ENCODE measurements at places on chromosomes 1 and 21. TPM values are rescaled to one million over a fixed set of nuclear protein-coding genes. Genes with fewer than 3 reads are reported as not detected.
A peak's percentile ranks its signal among the peaks of the same experiment; 100 is the strongest.

DNA sequence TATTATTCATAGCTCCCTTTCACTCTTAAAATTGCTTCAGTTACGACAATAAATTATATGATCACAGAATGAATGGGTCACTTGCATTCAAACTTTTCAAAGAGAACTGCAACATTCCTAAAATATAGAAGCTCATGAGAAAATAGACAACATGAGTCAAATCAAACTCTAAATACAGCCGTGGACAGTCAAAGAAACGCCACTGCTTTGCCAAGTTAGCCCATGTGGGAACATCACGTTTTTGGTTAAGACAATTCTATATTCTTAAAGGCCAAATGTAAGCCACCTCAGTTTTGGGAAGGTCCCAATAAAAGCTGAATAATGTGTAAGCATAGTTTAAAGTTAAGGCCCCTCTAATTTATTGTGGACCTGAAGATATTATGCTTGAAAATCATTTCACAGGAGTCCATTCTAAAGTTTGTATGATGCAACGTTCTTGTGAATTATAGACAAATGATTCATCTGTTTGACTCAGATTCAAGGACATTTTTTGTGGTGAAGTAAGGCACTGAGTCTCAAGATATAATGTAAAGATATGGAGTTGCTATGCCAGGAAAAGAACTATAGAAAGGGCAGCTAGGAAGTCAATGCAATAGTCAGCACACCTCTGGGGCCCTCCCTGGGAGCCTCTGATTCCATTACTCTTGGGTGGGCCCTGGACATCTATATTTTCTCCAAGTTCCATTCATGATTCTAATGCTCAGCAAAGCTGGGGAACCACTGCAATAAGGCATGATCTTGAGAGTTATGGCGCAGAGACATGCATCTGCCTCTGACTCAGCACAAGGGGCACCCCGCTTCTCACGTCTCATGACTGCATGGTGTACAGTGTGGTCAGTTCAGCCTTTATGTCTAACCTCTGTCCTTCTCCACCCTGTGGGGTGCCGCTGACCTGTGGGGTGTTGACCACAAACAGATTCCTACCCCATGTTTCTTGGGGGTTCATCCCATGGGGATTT, 33.9 kb downstream of the ETS2 start:
- no peak for DNase-seq

- DNase-seq: no peak
These were observed 125.3 kb downstream of the TRABD2B start for GRCh38 chr1:47871799-47872353.

DNA sequence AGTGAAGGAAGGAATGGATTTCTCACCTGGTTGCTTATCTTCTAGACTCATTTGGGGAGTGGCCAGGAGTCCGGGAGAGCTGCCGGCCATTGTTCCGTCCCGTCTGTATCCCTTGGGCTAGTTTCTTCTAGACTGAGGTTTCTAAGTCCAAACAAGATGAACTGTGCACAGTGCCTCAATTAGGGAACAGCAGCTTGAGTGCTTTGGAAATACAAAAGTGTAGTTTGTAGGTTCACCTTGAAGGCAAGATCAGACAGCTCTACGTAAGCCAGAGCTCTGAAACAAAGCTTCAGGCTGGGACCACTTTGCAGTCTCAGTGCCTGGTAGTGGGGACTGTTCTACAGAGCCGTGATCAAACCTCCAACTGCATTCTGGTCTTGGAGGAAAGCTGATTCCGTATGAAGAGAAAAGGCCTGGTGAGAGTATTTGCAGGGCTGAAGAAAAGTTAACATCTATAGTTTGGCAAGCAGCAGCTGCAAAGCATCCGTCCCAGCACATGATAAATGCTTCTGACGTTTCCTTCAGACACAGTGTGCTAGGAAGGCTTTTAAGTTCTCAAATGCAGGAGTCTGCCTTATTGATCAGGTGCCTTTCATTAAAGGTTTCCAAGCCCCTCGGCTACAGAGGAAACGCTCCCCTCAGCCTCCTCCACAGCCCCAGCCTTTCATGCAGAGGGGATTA, 432.8 kb downstream of the KIF26B start:
- peak; percentile 84 for DNase-seq

DNA sequence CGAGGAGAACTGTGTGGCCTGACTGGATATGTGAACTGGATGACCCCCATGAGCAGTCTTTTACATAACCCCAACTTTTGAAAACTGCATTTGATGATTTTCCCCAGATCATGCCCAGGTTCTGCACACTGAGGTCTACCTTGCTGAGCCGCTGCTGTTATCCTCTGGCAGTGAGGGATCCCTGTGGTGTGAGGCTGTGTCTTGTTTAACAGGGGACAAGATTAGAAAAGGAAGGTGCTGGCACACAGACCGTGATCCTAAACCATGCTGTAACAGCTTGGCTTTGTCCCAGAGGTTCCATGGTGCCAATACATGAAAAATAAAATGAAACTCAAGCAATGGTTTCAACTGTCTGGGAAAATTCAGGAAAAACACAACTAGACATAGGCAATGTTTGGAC, 134.2 kb downstream of the ZZZ3 start:
- DNase-seq: no peak

- no peak for DNase-seq
These were observed 12.3 kb downstream of the NES start for GRCh38 chr1:156664767-156665411.

- DNase-seq: no peak
These were observed 18.2 kb downstream of the UCK2 start for GRCh38 chr1:165845569-165845968.

GRCh38 chr1:247542811-247543210, 6.1 kb upstream of the GCSAML start:
- no peak for DNase-seq

DNA sequence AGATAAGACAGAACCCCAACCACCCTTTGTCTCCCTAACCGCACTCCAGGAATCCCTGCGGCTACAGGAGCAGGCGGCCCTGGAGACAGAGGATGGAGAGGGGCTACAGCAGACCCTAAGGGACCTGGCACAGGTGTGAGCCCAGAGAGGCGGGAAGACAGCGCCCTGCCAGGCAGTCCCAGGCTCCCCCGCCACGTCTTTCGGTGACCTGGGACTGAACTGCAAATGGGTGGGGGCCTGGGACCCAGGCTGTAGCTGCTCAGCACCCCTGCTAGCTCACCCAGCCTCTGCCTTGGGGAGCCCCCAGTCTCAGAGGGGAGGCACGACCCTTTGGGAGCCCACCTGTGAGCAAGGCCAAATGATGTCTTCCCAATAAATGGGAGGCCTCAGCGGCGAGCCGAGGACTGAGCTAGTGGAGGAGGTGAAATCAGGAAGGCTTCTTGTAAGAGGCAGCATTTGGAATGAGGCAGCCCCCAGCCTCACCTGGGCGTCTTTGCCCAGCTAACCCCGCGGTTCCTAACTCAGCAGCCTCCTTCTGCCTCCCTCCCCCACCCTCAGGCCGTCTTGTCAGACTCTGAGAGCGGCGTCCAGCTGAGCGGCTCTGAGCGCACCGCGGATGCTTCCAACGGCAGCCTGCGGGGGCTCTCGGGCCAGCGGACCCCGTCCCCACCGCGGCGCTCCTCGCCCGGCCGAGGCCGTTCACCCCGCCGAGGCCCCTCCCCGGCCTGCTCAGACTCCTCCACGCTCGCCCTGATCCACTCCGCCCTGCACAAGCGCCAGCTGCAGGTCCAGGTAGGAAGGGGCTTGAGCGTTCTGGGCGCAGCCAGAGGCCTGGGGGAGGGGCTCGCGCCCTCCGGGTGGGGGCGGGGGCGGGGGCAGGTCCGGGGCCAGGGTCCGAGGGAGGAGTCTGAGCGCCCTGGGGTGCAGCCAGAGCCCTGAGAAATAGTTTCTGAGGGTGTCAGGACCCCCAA, 16.9 kb downstream of the CROCC start:
- no peak for DNase-seq

DNA sequence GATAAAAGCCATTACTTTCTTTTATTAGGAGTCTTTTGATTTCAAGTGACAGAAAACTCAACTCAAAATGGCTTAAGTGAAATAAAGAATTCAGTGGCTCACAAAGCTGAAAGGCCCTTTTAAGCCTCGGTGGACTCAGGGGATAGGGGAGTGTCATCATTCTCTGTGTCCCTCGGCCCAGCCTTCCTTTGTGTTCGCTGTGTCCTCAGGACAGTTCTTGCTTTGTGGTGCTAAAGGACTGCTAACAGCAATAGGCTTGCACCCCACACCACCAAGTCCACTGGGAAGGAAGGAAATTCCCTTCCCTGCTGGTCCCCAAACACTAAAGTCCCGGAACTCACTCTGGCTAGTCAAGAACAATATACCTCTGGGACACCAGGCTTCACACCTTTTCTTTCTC, 129.2 kb downstream of the NTPCR start:
- DNase-seq: no peak

DNA sequence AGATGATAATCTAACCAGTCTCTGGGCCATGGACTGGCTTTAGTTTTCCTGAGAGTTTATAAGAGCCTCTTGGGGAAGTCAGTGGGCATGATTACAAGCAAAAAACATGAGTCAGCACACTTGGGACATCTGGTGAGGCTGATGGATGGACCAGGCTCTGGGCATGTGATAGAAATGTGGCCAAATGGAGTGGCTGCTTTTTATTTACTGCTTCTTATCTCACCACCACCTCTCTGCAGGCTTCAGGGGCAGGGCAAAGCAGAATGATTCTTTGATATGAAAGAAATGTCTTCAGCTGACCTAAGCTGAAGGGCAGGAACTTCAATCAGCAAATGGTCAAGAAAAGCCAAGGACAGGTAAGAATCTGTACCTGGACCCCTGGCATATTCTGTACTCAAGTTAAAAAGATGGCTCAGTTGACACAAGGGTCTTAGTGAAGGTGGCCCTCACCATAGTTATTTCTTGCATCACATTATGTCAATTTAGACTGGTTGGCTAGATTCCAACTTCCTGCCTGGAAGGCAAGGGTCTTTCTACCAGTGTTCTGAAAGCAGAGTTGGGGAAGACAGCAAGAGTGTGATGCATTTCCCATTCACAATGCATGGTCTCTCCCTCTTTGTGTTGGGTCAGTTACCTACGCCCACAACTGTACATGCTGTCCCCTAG, 162.8 kb downstream of the FASLG start:
- DNase-seq: no peak

DNA sequence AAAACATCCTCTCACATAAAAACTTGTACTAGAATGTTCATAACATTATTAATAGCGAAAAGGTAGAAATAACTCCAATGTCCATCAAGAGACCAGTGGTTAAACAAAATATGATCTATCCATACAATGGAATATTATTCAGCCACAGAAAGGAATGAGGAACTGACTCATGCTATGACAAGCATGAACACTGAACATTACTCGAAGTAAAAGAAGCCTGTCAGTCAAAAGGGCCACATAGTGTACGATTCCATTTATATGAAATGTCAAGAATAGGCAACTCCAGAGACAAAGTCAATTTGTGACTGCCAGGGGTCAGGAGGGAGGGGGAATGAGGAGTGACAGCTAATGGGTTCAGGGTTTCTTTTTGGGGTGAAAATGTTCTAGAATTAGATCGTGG, 2.3 kb downstream of the VPS26C start:
- no peak for DNase-seq

- no peak for DNase-seq
These were observed 7.6 kb upstream of the ATF3 start for GRCh38 chr1:212600980-212601379.

- DNase-seq: no peak
These were observed 13.7 kb downstream of the MYOG start for GRCh38 chr1:203072002-203072602.

- no peak for DNase-seq
These were observed 11.6 kb upstream of the TNFSF18 start for GRCh38 chr1:173062150-173062938.

GRCh38 chr1:39113109-39113743, 87.1 kb downstream of the NDUFS5 start:
- no peak for DNase-seq

- DNase-seq: no peak
These were observed 1.8 kb downstream of the CALML6 start for GRCh38 chr1:1916851-1917251.

DNA sequence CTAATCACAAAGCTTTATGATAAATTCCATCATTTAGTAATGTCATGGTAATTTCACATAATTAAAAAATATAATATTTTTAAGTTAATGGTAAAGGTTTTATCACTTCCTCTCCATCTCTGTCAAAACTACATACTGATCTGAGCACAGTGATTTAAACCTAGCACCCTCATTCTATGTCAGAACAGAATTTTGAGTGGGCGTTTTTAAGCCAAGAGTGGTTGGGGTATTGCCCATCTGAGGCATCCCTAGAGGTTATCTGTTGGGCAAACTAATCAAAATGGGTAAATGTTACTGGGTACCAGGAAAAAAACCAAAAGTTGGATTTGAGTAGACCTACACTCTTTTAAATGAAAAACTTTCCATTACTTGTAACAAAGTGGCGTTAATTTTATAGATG, 100.7 kb upstream of the GFI1 start:
- DNase-seq: no peak

DNA sequence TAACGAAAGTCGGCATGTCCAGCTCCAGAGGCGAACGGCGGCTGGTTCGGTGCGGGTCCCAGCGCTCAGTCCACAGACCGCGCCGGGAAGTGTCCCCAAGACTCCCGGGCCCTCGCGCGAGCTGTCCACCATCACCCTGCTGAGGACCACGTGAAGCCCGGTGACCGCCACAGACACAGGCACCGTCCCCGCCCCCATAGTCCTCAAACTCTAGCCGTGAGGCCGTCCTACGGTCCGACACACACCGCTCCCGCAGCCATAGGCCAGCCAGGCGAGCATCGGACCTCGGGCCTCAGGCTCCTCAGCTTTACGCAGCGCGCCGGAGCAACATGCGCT, 535 bp downstream of the SETD4 start:
- DNase-seq: no peak

DNA sequence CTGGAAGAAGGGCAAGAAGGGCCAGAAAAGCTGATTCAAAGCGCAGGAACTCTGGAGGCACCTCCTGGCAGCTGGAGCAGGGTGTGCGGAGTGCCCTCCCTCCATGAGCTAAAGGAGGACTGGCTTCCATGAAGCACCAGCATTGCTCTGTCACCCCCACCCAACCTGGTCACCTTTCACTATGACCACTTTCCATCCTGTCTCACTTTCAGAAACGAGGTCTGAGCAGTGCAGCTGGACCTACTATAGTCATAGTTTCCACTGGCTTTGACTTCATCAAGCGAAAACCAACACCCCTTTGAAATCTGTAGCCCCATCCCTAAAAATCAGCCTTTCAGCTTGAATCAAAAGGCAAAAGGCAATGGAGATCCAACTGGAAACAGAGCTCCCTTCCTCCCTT, 84.8 kb upstream of the CACNA1E start:
- DNase-seq: no peak

- DNase-seq: peak; percentile 38
These were observed 117.0 kb upstream of the PLD5 start for GRCh38 chr1:242641461-242641860.

Gene WNT9A
- polyA plus RNA-seq: 3.4 TPM

Gene RASSF5
- polyA plus RNA-seq: 3.4 TPM

Gene MAB21L3
- not detected for polyA plus RNA-seq

Gene HORMAD1
- not detected for polyA plus RNA-seq

Gene MYBPH
- polyA plus RNA-seq: not detected

Gene GNAT2
- not detected for polyA plus RNA-seq

Gene LEMD1
- polyA plus RNA-seq: not detected

Gene NBPF20
- polyA plus RNA-seq: 0.93 TPM

Gene ANGPTL7
- polyA plus RNA-seq: not detected

Gene HAO2
- polyA plus RNA-seq: not detected

Data from brain (organoid and tissue), 16 donors.